NCI-H1930 (cell line): ENCODE measurements at places on chromosomes 5 and 9.

- DNase-seq, result no peak
These were observed 62.3 kb downstream of the LPAR1 start for GRCh38 chr9:110975969-110976368.

DNA sequence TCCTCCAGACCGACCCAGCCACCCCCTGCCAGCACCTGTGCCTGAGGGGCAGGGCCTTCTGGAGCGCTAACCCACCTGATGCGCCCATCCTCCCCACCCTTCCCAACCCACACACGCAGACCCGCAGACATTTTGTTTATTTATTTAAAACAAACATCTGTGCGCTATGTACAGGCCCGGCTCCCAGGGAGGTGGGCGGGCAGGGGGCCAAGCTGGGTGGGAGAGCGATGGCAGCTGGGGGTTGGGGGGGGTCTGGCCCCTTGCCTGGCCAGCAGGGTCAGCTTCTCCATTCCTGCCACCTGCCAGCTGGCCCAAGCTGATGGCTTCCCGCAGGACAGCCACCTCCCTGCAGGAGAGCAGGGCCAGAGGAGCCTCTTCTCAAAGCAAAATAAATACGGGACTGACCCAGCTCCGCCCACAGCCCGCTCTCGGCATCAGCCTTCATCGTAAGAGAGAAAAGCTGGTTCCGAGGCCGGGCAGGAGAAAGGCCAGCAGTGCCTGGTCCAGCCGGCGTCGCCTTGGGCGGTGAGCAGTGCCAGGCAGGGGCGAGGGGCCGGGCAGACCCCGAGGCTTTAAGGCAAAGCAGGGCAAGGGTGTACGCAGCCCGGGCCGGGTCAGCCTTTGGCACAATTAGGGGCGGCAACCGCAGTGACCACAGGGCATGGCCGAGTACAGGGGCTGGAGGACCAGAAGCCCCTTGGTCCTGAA lies 10.9 kb upstream of the CLIC3 start:
- DNase-seq, result no peak

DNA sequence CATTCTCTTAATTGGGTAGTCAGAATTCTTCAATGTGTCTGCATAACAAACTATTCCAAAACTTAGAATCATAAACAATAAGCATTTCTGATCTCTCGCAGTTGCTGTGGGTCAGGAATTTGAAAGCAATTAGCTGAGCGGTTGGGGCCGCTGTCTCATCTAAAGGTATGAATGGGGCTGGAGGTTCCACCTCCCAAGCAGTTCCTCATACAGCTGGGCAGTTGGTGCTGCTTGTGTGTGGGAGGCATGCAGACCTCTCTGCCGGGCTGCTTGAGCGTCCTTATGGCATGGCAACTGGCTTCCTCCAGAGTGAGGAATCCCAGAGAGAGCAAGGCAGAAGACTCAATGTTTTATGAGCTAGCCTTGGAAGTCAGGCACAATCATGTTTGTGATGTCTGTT lies 30.2 kb upstream of the SEMA4D start:
- DNase-seq, result no peak

- DNase-seq, result no peak
These were observed 105.0 kb downstream of the FBXL7 start for GRCh38 chr5:15604986-15605385.

- no peak for DNase-seq
These were observed 88.0 kb downstream of the ADAMTS2 start for GRCh38 chr5:179257176-179257682.

DNA sequence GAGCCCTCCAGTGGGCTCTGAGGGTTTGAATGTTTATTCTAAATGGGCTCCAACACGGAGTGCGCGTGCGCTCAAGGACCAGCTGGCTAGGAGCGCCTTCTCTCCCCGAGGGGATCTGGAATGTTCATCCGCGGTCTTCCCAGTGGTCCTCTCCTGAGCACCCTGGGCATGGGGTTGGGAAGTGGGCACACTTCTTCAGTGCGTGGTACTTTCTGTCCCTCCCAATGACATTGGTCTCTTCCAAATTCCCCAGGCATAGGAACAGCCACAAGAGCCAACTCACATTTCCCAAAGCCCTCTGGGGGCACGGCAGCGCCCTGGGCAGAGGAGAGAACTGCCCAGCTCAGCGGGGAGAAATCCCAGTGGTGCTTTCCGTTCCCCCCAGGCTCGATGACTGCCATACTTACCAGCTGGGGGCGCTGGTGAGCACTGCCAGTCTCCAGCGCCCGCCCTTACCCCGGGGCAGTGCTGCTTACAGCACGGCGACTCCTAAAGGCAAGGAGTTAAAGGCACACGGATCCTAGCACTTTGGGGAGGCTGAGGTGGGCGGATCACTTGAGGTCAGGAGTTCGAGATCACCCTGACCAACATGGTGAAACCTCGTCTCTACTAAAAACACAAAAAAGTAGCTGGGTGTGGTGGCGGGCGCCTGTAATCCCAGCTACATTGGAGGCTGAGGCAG lies 29.9 kb upstream of the OBP2B start:
- DNase-seq, result no peak

GRCh38 chr9:106970219-106970975 lies 107.4 kb downstream of the ZNF462 start:
- DNase-seq, result no peak

DNA sequence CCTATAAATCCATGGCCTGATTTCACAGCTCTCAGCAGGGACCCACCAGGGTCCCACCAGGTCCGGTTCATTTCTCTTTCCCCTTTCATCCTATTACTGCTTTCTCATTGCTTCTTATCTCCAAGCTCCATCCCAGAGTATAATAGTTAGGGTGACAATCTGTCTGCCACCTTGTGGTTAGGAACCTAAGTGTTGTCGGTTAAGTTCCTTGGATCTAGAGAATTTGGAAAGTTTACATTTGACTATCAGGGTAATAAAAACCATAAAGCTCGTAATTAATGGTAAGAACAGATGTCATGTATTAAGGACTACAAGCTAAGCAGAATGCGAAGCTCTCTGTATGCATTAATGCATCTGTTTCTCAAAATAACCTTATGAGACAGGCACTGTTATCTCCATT lies 259.1 kb downstream of the SH3GL2 start:
- DNase-seq, result no peak

GRCh38 chr9:81687521-81688261 lies 1.7 kb downstream of the TLE1 start:
- DNase-seq, result no peak

- DNase-seq, result no peak
These were observed 414.8 kb downstream of the GADD45G start for GRCh38 chr9:90019626-90020025.

- no peak for DNase-seq
These were observed 48.2 kb upstream of the JAK2 start for GRCh38 chr9:4936823-4937222.

DNA sequence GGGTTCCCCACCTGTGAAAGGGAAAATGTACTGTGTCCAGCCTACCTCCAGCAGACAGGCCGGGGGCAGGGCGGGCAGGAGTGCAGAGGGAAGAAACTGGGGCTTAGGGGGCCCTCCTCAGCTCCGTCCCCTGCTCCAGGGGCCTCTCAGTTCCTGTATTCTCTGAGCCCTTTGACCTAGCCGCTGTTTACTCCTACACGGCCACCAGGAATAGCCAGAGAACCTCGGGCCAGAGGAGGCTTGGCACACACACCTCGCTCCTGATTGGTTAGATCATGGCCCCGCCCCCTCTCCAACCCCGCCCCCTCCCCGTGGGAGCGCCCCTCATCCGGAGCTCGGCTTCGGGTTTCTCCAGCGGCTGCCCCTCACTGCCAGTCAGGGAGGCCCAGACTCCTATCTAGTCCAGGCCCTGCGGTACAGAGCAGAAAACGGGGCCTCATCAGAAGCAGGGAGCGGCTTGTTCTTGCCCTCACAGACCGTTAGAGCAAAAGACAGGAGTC lies 2.2 kb downstream of the ST6GALNAC6 start:
- DNase-seq, result no peak

DNA sequence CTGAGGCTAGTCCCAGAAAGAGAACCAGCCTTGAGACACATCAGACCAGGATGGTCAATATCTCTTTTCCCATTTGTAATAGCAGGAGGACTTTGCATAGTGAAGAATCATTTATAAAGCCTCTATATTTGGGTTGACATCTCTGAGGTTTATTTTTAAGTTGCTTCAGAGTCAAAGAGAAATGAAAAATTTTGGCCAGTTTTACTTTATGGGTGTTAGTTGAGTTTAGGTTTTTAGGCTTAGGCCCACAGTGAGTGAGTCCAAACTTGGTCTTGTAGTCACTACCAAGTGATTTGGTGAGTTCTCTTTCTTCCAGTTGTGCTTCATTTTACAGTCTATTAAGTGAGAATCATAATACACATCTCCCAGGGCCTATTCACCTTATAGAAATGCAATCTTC lies 5.3 kb upstream of the MEF2C start:
- no peak for DNase-seq

DNA sequence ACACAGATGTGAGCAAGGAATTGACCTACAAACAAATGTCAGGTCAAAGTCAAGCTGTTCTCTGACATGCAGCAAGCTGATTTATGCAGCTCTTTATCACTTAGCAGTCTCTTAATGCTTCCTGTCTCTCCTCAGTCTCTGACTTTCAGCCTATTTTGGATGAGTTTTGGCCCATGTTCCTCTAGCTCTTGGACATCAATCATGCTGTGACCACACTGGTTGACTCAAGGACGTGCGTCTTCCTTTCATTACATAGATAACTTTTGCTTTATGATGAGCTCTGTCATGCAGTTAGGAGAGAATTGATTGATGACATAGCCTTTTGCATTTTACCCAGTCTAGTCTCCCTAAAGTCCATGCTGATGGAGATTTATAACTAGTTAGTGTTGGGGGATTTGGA lies 9.4 kb upstream of the REEP5 start:
- no peak for DNase-seq

GRCh38 chr5:136011414-136012001 lies 17.3 kb upstream of the TGFBI start:
- DNase-seq, result no peak

DNA sequence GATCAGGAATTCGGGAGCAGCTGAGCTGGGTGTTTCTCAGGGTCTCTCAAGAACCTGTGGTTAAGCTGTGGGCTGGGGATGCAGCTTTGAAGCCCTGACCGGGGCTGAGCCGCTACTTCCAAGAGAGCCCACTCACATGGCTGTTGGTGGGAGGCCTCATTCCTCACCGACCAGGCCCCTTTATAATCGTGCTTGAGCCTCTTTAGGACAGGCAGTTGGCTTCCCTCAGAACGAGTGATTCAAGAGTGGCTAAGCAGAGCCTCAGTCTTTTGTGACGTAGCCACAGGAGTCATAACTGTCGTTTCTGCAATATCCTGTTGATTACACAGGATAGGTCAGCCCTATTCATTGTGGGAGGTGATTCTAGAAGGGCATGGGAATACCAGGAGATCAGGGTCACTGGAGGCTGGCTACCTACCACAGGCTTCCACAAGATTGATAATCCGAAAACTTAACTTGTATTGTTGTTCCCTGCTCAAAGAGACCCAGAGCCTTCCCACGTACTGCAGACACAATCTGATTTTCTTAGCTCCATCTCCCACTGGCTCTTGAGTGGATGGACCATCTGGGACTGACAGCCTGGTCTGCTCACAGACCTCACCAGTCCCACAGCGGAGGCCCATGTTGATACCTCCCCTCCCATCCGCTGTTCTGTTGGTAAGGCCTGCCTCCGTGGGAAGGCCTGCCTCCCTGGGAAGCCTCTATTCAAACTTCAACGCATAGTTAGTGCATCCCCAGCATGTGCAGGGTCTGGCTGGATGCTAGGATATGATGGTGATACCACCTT lies 3.0 kb upstream of the ERGIC1 start:
- DNase-seq, result no peak

GRCh38 chr5:79236970-79237739 lies 1.2 kb downstream of the JMY start:
- DNase-seq, result peak; percentile 9

- no peak for DNase-seq
These were observed 1967.3 kb upstream of the NUDT12 start for GRCh38 chr5:105529851-105530250.

- no peak for DNase-seq
These were observed 12.9 kb downstream of the MINAR2 start for GRCh38 chr5:129760636-129761325.

GRCh38 chr9:35869621-35870216 lies 482 bp downstream of the OR13J1 start:
- no peak for DNase-seq

GRCh38 chr9:90870621-90871326 lies 69.2 kb downstream of the SYK start:
- DNase-seq, result no peak

GRCh38 chr5:4704951-4705350 lies 435.2 kb upstream of the ADAMTS16 start:
- no peak for DNase-seq

DNA sequence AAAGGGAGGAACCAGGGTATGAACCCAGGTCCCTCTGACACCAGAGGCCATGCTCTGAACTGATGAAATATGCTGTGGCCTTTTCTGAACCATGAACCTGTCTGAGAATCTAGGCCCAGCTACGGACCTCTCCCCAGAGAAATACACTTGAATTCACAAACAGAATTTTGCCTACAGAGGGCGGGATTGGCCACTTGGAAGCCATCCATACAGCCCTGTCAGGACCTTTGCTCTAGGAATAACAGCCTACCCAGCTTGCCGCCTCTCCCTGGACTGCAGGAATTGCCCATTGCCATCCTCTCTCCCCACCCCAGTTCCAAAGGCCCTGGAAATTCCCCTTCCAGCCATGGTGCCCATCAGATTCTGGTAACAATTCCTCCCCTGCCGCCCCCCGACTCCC lies 26.6 kb downstream of the MORN5 start:
- DNase-seq, result no peak

GRCh38 chr5:122187426-122187825 lies 58.1 kb downstream of the ZNF474 start:
- DNase-seq, result no peak

GRCh38 chr5:177553671-177554429 lies 513 bp downstream of the FAM193B start:
- DNase-seq, result no peak

DNA sequence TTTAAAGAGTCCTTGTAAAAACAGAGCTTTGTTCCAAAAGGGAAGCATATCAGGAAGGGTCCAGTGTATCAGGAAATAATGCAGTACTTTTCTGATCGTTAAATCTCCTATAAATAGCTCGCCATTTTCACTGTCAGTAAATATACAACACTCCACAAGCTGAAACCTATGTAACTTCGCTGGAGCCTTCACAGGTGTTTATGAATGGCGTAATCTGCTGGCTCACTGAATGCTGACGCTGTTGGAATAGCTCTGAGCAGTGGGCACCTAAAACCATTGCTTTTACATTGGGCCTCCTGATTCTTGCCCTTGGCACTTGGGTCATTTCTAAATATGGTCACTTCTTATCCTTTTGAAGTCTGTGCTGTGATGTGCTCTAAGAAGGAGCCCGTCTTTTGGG lies 4.3 kb downstream of the SHC3 start:
- DNase-seq, result no peak

- no peak for DNase-seq
These were observed 395.6 kb downstream of the DMAC1 start for GRCh38 chr9:7403839-7404487.

- DNase-seq, result no peak
These were observed 408.5 kb upstream of the GRAMD2B start for GRCh38 chr5:126014676-126015075.

DNA sequence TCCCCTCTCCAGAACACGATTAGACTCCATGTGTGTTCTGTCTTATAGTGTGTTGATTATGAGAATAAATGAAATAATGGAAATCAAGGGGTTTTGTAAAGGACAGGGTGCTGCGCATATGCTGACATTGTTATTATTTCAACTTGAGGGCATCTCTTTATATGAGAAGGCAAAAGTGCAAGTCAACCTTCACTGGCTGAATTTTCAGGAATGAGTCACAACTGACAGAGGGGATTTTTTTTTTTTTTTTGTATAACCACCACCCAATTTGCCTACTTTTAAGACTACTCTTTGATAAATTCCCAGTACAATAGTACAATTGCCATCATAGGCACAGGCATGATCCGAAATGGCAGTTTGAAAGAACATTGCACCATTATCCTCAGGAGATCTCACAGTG lies 419.2 kb upstream of the NMUR2 start:
- DNase-seq, result no peak
